GM12878 (cell line): ENCODE measurements at places on chromosomes 6 and 20.

GRCh38 chr6:145015739-145016558, 719.4 kb downstream of the EPM2A start:
- DNase-seq = peak; percentile 11

DNA sequence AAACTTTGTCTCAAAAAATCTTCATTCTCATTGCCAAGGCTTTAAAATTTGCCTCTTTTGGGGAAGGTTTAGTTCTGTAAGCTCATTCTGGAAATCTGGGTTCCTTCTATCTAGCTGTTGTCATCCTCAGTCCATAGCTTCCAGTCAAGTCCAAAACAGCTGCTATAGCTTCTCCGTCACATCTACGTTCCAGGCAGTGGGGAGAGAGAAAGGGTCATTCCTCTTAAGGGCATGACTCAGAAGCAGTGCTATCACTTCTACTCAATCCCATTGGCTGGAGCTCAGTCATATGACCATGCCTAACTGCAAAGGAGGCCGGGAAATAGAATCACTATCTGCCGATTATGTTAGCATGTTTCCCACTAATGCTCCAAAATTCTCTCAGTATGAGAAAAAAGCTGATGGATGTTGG, 141.4 kb upstream of the PTPN1 start:
- DNase-seq = no peak

DNA sequence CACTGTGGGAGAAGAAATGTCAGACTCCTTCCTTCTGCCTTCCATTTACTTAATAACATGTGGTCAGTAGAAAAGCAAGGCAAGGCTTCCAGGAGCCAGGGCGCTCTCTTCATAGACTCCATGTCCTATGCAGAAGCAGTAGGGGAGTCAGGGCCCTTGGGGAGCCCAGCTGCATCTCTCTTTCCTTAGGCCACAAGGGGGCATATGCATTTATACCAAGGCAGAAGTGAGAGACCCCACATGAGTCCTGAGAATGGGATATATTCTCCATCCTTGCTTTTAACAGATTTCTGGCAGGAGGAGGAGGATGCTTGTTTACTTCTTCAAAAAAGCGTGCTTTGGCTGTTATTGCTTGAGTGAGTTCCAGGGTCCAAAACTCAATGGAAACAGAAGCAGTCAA, 198.5 kb downstream of the HIVEP2 start:
- no peak for DNase-seq

- DNase-seq = no peak
Observed at GRCh38 chr6:10030942-10031537, 383.8 kb downstream of the TFAP2A start.

DNA sequence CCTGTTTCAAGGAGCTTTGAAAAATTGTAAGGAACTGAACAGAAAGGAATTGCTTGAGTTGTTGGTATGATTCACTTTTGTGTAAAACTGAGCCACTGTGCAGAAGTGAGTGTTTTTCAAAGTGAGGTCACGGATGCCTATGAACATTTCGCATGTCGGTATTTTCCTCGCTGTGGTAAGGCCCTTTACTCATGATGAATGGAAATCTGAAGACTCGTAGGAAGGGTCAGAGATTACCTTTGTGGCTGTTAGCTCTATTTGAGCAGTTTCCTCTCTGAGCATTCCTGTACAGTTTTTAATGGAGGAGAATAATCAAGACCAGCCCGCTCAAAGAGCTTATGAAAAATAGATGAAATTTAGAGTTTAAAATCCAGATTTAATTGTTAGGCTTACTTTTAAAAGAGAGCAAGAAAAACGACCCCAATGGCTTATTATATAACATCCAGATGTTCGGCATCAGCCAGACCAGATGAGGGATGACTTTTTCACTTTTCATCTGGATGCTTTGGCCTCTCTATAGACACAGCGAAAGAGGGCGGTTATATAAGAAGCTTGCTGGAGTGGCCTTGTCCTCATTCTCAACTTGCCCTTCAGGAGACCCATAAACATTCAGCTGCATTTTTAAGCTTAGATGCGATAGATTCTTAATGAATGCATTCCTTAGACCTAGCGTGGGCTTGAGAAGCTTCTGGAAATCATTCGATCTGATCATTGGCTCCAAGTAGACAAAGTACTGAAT, 99.5 kb downstream of the CD83 start:
- DNase-seq = no peak

- peak; percentile 82 for DNase-seq
Observed at GRCh38 chr6:32604434-32604877, 14.8 kb upstream of the HLA-DRB1 start.

DNA sequence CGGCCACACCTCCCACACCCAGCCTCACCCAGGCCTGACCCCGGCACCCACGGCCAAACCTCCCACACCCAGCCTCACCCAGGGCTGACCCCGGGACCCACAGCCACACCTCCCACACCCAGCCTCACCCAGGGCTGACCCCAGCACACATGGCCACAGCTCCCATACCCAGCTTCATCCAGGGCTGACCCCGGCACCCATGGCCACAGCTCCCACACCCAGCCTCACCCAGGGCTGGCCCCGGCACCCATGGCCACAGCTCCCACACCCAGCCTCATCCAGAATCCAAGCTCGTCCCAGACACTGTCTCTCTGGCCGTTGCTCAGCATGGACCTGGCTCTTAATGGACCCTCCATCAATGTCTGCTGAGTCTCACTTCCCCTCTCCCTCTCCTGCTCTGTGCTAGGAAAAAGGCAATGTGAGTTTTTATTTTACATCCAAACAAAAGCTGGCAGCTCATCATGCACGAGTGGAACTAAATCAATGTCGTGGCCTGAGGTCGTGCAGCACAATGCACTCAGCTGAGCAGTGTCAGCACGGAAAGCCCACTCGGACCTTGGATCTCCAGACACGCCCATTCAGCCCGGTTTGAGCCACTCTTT, 36.1 kb downstream of the NINL start:
- no peak for DNase-seq

- no peak for DNase-seq
Observed at GRCh38 chr6:147675281-147675680, 166.8 kb downstream of the SAMD5 start.

DNA sequence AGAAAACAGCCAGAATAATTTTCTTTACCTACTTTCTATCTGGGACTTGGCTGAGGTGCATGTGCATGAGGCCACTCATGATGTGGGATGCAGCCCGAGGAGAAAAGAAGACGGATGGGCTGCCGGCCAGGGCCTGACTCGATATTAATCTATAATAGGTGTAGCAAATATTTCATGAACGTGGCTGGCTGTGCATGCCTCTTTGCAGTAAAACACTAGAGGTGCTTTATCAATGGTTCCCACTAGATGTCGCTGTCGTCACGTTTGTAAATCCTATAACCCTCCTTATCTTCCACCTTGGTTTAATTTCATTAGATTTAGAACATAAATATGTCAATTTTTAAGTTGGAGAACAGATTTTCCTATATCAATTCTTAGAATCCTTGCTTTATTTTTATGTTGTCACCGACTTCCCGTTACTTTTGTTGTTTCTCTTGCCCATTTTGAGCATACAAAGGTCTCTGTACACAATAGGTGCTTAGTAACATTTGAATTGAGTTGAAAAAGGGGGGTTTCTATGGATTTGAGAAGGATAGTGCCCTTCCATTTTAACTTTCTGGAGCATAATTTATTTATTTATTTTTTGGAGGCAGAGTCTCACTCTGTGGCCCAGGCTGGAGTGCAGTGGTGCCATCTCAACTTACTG, 19.6 kb upstream of the FERMT1 start:
- DNase-seq = peak; percentile 9
